ENCODE measurements at places on chromosomes 12 and 14.

- DNase-seq, result no peak
Observed at GRCh38 chr12:58202933-58203718, 261.8 kb downstream of the ATP23 start.

GRCh38 chr12:69685810-69686209 lies 13.3 kb downstream of the BEST3 start:
- no peak for DNase-seq

- no peak for DNase-seq
Observed at GRCh38 chr12:94193168-94193567, 44.8 kb downstream of the PLXNC1 start.

- no peak for DNase-seq
Observed at GRCh38 chr12:75553398-75553797, 42.0 kb upstream of the KRR1 start.

GRCh38 chr12:129404556-129404955 lies 499.3 kb downstream of the TMEM132D start:
- no peak for DNase-seq

Data from BJ (cell line).